Left renal cortex interstitium (tissue), 4 donors: ENCODE measurements at places on chromosomes 2 and 18. TPM values are rescaled to one million over a fixed set of nuclear protein-coding genes. Genes with fewer than 3 reads are reported as not detected.

The TFCP2L1 gene
- polyA plus RNA-seq, result 57.8 TPM

The LHCGR gene
- polyA plus RNA-seq, result 0.74 TPM

The GBX2 gene
- polyA plus RNA-seq, result 0.91 TPM

The MEP1B gene
- polyA plus RNA-seq, result 0.20 TPM

The PID1 gene
- 8.9 TPM for polyA plus RNA-seq

The DAW1 gene
- 0.64 TPM for polyA plus RNA-seq

The GALR1 gene
- 0.26 TPM for polyA plus RNA-seq

The DES gene
- 8.4 TPM for polyA plus RNA-seq

The NAT8 gene
- polyA plus RNA-seq, result 25.4 TPM

The CELF4 gene
- 3.4 TPM for polyA plus RNA-seq

The GRHL1 gene
- polyA plus RNA-seq, result 7.3 TPM
